ENCODE measurements at places on chromosomes 2 and 18.

DNA sequence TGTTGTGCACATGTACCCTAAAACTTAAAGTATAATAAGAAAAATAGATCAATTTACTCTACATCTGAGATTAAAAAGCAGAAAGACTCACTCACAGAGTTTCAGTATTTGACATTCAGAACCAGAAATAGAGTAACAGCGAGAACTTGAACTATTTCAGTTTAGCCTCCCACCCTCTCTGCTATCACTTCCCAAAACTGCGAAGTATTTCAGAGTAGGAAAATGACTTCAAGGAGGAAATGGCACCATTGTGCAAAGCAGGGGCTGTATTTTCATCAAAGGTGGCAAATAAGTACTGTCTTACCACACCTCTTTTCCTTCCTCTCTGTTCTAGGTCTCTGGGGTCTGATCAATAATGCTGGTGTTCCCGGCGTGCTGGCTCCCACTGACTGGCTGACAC lies 13.6 kb downstream of the DHRS9 start:
- no peak for DNase-seq

DNA sequence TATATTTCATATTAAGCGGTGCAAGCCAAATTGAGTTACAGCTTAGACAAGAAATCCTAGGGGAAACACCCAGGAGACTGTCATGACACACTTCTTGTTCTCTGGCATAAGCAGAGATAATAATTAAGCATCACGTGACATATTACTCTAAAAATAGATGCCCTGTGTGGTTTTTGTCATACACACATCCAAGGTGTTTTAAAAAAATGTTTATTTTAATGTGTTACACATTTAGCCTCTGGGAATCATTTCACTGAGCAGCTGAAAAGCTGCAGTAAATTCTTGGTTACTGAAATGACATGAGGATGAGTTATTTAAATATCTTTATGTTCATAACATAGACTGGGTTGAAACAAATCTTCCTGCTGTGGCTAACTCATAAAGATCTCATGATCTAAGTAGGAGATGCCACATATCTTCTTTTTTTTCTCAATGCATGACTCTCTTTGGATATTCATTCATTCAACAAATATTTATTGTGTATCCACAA lies 38.0 kb upstream of the ERMN start:
- no peak for DNase-seq

DNA sequence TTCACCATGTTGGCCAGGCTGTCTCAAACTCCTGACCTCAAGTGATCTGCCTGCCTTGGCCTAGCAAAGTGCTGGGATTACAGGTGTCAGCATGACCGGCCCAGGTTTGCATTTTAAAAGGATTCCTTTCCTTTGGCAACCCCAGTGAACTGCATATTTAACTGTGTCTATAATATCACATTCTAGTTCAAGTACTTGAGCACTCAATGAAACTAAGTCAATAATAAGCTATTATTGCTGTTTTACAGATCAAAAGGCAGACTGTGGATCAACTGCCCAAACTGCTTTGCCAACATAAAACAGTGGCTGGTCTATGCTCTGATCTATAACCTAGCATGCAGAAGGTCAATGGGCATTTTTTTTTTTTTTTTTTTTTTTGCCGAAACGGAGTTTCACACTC lies 144.5 kb downstream of the USP34 start:
- DNase-seq = no peak

DNA sequence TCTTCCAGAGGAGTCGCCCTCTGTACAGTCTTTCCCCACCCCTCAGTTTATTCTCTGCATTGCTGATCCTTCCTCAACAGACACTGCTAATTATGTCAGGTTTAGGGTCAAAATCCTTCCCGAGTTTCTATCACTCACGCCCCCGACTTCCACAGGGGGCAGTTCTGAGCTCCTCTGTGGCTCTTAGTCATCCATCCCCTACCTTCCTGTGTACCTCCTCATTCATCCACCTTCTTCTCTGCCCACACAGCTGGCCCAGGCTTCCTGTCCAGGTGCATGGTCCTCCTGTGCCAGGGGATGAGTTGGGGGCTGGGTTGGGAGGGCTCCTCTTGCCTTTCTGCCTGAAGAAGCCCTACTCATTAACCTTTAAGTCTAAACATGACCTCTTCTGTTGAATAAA lies 202.9 kb downstream of the ARL4C start:
- no peak for DNase-seq

DNA sequence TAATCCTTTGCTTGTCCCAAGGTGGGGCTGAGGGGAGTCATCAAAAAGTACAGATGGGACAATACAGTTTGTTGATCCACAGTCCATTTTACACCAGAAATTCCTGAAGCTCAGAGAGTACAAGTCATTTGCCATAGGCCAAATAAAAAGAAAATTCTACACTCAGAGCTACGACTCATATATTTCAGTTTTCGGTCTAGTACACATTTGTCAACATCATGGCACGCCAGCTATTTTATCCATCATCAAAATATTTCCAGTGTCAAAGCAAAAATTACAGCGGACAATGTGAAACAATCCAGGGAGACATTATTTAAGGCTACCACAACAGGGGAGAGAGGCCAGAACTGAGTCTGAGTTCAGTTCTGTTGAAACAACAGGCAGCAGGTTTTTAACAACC lies 587.5 kb upstream of the DSEL start:
- DNase-seq = no peak

- no peak for DNase-seq
Observed at GRCh38 chr2:19592197-19592596, 233.8 kb upstream of the OSR1 start.

Measured in cortex of kidney (tissue), 1 donor.